ENCODE measurements at places on chromosomes 5 and 9. TPM values are rescaled to one million over a fixed set of nuclear protein-coding genes. Genes with fewer than 3 reads are reported as not detected.

Gene JMY
- total RNA-seq, result 10.5 TPM

Gene PCDHA9
- total RNA-seq, result under 0.01 TPM

Gene TSC1
- 38.7 TPM for total RNA-seq

Gene IL5
- total RNA-seq, result not detected

Gene C9orf152
- under 0.01 TPM for total RNA-seq

Gene C5orf52
- total RNA-seq, result not detected

Gene PALM2AKAP2
- 18.8 TPM for total RNA-seq

Gene SPATA31C1
- total RNA-seq, result not detected

Gene PKN3
- 1.4 TPM for total RNA-seq

Gene PCDHA13
- 0.59 TPM for total RNA-seq

Gene PCA3
- total RNA-seq, result not detected

Gene ZNF454
- total RNA-seq, result 2.8 TPM

Gene BTNL8
- not detected for total RNA-seq

Gene PTGR1
- total RNA-seq, result 37.2 TPM

Gene REXO4
- total RNA-seq, result 27.3 TPM

Gene FREM1
- under 0.01 TPM for total RNA-seq

Gene IFNE
- total RNA-seq, result 4.4 TPM

Gene FOXE1
- total RNA-seq, result not detected

Gene ENTREP1
- total RNA-seq, result 0.23 TPM

Gene SH3RF2
- 0.59 TPM for total RNA-seq

Gene HK3
- total RNA-seq, result 0.23 TPM

Gene PRSS3
- 8.0 TPM for total RNA-seq

Gene CTNNAL1
- 171 TPM for total RNA-seq

Gene CLIC3
- total RNA-seq, result 4.6 TPM

Gene GRAMD2B
- 12.8 TPM for total RNA-seq

Gene STKLD1
- total RNA-seq, result 0.75 TPM

Gene NKD2
- 0.70 TPM for total RNA-seq

Gene DBH
- not detected for total RNA-seq

Gene FSTL4
- not detected for total RNA-seq

Data from smooth muscle cell of the coronary artery (primary cell).